ENCODE measurements at places on chromosomes 1 and 21.

DNA sequence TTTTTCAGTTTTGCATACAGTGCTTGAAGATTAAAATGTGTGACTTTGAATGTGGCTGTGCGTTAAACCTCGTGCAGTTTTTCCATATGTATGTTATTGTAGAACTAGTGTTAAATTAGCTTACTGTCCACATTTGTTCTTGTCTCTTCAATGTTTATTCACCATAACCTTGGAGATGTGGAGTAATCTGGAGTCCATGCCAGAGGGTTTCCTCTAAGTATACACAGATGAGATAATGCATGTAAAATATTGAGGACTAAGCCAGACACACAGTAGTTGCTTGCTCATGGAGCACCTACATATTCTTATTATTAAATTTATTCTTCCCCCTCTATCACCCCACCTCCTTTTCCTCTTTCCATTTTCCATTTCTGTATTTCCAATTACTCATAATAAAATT lies 7.7 kb upstream of the GIPC2 start:
- DNase-seq: peak; percentile 42

GRCh38 chr1:192489748-192490147 lies 85.8 kb upstream of the RGS1 start:
- DNase-seq: peak; percentile 91

DNA sequence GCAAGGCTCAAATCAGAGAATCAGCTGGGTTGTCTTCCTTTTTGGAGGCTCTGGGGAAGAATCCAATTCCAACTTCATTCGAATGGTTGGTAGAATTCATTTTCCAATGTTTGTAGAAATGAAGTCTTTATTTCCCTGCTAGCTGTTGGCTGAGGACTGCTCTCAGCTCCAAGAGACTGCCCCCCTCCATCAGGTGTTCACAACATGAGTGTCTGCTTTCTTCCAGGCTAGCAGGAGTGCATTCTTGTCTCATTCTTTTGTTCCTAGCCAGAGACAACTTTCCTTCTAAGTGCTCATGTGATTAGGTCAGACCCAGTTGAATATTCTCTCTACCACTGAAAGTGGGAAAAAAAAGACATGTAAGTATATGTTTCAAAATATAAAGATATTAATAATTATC lies 95.2 kb downstream of the HLX start:
- no peak for DNase-seq

- no peak for DNase-seq
Observed at GRCh38 chr1:41175546-41175945, 66.6 kb downstream of the SCMH1 start.

DNA sequence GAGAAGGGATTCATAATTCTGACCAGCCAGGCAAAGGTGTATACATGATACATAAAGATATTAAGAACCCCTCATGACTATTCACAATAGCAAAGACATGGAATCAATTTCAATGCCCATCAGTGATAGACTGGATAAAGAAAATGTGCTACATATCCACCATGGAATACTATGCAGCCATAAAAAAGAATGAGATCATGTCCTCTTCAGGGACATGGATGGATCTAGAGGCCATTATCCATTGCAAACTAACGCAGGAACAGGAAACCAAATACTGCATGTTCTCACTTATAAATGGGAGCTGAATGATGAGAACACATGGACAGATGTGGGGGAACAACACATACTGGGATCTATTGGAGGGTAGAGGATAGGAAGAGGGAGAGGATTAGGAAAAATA lies 21.4 kb downstream of the CR1L start:
- no peak for DNase-seq
